ENCODE measurements at places on chromosomes 2 and 18.

- DNase-seq: no peak
Observed at GRCh38 chr18:10481831-10482230, 27.4 kb downstream of the APCDD1 start.

DNA sequence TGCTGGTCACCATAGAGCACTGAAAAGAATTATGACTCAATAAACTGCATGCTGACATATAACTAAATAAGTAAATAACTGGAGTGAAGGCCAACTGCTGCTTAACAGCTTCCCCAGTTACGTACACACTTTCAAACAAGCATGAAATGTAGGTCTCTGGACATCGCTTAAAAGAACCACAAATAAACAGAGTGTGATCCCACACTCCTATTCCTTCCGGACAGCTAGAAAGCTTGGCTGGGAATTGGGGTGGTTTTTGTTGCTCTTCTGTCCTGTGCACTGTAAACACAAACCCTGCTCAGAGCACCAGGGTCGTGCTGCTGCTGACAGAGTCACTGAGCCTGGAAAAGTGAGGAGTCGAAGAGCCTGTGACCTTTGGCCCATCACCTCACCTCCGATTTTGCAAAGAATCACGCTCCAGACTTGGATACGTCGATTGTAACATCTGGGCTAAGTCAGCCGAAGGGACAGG lies 162.7 kb upstream of the NT5C1B start:
- no peak for DNase-seq

- no peak for DNase-seq
Observed at GRCh38 chr18:47979611-47980200, 49.2 kb upstream of the SMAD2 start.

- DNase-seq: no peak
Observed at GRCh38 chr18:25175558-25176517, 176.1 kb downstream of the ZNF521 start.

DNA sequence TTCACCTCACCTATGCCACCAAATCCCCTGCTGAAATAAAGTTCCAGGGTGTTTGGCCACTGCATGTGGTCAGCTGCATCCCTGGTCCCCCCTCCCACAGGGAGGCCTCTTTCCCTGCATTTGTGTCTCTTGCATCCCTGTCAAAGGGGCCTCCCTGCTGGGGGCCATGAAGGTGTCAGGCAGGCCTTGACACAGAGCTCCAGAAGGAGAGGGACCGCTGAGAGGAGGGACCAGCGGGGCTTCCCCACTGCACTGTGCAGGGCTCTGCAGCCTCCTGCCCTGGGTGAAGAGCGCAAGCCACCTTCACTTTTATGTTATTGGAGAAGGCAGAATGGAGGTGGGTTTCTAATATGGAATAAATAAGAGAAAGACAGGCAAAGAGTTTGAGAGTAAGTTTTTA lies 230.2 kb downstream of the ANKRD30B start:
- no peak for DNase-seq

DNA sequence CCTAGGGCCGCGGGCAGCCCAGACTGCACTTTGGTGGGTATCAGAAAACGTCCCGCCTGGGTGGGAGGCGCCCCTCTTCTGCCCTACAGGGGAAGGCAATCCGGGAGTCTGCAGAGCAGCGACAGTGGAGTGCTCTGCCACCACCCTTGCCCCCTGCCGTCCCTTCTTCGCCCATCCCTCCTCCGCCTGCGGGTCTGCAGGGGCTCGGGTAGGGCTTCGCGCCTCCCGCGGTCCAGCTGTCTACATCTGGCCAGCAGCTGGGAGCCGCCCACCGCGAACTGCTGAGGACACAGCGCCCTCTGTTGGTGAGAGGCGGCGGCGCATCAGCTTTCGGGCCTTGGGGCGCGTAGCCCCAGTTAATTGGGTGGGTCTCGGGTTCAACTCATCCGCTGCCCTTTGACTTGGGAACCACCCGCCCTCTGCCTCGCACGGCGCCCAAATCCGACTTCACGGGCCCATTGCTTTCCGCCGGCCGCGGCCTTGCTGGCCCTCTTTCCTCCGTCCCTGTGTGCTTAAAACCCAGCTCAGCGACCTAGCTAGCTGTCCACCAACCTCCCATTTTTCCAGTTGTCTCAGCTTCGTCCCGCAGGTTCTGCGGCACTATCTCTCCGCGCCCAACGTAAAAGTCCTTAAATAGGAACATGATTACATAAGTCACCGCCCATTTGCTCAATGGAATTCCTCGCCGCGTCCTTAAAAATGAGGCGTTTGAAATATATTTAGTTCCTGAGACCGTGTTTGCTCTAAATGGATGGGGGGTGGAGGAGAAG lies 17.6 kb downstream of the WNT10A start:
- DNase-seq: peak; percentile 64

DNA sequence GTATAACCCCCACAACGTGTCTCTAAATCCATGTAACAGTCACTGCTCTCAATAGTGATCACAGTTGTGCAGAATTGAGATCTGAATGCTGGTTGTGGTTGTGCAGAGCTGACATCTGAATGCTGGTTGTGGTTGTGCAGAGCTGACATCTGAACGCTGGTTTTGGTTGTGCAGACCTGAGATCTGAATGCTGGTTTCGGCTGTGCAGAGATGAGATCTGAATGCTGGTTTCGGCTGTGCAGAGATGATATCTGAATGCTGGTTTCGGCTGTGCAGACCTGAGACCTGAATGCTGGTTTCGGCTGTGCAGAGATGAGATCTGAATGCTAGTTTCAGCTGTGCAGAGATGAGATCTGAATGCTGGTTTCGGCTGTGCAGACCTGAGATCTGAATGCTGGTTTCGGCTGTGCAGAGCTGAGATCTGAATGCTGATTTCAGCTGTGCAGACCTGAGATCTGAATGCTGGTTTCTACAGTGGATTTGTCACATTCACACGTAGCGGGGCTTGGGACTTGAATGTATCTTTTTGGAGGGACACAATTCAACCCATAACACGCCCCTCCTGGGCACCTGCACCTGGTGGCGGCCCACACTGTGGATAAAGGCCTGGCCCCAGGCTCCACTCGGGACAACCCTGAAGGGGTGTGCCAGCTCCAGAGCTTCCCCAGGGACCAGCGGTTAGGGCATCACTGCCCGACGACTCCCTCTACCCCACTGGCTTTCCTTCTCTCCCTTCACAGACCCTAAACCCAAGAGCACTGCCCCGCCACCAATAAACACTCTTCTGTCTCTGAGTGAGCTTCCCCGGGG lies 51.1 kb upstream of the SLC66A3 start:
- peak; percentile 87 for DNase-seq

DNA sequence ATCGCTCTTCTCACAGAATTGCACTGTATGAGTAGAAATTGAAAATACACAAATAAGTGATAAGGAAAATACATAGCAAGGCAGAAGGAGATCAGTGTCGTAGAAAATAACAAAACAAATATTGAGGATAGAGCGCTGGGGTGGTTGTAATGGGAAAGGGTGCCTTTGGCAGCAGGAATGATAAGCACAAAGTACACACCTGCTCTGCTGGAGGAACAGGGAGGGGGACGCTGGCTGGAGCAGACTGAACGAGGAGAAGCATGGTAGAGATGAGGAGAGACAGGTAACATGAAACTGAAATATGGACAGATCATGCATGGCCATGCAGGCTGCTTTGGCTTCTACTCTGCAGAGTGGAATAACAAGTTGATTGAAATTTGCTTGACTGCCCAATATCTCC lies 181.2 kb upstream of the FSHR start:
- DNase-seq: no peak

DNA sequence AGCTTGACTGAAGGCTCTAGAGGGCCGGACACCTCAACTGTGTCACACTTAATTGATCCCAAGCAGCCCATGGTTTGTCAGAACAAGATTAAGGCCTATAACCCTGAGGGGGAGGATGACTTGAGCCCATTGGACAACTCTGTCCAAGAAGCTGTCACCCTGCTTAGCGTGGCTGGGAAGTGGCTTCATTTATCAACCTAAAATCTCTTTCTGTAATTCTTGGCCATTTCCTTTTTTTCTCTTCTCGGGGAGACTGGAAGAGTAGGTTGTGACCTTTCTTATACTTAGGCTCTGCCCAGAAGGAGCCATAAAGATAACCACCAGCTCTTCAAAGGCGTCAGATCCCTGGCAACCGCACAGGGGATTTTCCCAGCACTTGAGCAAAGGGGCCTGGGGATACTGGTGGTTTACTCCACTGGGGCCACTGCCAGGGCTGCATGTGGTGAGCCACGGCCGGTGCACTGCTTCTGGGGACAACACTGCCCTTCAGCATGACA lies 265.5 kb downstream of the CYRIA start:
- no peak for DNase-seq

GRCh38 chr18:34709750-34710441 lies at the start of gene DTNA:
Gene DTNA (plus strand): TSS chr18:34710298. CDS start chr18:34755977, 45,679 bp downstream.
- no peak for DNase-seq

- DNase-seq: no peak
Observed at GRCh38 chr2:191023235-191023679, 9.3 kb upstream of the STAT1 start.

DNA sequence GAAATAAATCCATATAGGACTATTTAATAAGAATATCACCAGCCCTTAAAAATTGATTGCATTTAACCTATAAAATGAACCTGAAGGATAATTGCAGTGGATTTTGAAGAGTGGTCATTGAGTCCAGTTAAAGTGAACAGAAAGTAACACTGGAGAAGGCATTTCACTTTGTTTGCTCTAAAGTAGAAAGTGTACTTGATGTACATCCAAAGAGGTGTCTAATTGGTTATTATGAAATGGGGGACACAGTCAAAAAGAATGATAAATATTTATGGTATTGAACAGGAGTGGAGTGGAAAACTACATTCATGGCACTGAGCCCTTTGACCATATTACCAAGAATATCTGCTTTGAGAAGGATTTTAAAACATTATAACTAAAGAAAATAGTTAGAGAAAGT lies 28.2 kb upstream of the MAP2 start:
- DNase-seq: no peak

DNA sequence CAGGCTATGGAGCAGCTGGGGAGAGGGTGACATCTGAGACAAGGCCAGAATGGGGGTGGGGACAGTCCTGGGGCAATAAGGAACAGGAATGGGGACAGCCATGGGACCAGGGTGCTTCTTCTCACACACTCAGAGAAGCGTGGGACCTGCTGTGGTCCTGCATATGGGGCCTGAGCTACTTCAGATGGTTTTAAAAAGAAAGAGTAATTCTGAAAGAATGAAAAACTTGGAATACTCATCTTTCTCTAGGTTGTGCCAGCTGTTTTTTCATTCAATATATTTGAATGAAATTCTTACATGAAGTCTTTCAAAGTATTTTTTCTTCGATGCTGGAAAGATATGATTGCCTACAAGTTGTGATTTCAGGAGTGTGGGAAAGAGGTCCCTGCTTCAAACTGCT lies 227.5 kb upstream of the APCDD1 start:
- no peak for DNase-seq

- DNase-seq: peak; percentile 10
Observed at GRCh38 chr2:45860136-45861121, 209.0 kb downstream of the PRKCE start.

GRCh38 chr2:28490558-28490957 lies 5.3 kb upstream of the PLB1 start:
- DNase-seq: no peak

DNA sequence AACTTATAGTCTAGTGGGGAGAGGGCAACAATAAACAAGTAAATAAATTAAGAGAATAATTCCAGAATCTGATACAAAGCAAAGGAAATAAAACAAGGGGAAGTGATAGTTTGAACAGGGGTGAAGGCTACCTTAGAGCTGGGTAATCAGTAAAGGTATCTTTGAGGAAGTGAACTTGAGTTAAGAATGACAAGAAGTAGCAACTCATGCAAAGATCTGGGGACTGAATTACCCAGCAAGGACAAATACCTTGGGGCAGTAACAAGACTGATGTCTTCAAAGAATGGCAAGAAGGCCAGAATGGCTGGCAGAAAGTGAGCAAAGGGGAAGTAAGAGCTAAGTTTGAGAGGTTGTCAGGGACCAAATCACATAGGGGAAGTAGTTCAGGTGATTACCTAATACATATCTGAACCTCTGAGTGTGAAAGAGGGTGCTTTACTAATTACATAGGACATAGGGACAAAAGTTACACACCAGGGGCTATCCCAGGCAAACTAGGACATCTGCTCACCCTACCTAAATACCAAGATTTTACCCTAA lies 244.6 kb upstream of the HNRNPA3 start:
- no peak for DNase-seq

DNA sequence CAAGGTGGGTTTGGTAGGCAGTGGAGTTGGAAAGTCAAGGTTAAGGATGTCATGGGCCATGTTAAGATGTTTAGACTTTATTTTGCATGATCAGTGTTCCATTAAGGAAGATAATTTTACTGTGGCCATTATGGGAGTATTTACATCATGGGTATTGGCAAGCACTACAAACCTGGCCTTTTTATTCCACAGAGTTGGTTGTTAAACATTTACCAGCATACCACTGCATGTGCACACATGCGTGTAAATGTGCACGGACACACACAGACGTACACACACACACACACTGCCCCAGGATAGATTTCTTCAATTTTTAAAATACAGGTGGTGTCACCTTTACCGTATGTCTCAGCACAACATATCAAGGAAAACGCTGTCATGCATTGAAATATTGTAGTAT lies 51.4 kb upstream of the ITGA6 start:
- DNase-seq: no peak

DNA sequence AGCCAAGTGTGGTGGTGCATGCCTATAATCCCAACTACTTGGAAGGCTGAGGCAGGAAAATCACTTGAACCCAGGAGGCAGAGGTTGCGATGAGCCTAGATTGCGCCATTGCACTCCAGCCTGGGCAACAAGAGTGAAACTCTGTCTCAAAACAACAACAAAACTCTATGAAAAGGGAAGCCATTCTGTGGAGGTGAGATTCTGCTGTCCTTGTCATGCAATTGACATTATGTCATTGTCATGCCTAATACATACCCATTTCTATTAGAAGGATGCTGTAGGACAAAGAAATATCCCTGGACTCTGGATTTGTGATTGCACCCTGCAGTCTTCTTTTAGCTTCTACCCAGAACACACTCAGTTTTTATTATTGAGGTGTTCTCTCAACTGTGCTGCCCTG lies 8.6 kb downstream of the RASGRP3 start:
- DNase-seq: no peak

- DNase-seq: peak; percentile 81
Observed at GRCh38 chr2:109128048-109128615, 873 bp upstream of the SH3RF3 start.

DNA sequence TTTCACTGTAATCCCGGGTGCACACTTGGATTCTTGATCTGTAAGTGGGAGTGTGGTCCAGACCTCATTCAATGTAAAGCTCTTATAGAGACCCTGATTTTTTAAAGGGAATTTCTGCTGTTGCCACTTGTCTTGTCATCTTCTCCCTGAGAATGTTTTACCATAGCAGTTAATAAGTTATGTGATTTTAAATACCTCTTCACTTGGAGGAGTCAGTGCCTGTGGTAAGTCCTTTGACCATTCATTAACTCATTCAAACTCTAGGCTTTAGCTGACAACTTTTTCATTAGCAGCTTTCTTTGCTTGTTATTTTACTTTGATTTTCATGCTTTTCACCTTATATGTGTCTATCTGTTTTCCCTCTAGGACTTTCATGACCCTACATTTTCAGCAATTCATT lies 51.3 kb downstream of the FMNL2 start:
- no peak for DNase-seq

GRCh38 chr18:78666666-78667335 lies 312.8 kb upstream of the SALL3 start:
- DNase-seq: no peak

GRCh38 chr2:140018541-140018940 lies 1238.4 kb upstream of the NXPH2 start:
- DNase-seq: no peak
